HFFc6 (cell line): ENCODE measurements at places on chromosomes 1 and 21. TPM values are rescaled to one million over a fixed set of nuclear protein-coding genes. Genes with fewer than 3 reads are reported as not detected.

Gene AKNAD1
- 0.35 to 0.63 TPM in 2 of 3 replicates, not detected in the other for total RNA-seq

Gene PAQR6
- 0.35 to 0.50 TPM (median 0.48 TPM) in 3 replicates for total RNA-seq

DNA sequence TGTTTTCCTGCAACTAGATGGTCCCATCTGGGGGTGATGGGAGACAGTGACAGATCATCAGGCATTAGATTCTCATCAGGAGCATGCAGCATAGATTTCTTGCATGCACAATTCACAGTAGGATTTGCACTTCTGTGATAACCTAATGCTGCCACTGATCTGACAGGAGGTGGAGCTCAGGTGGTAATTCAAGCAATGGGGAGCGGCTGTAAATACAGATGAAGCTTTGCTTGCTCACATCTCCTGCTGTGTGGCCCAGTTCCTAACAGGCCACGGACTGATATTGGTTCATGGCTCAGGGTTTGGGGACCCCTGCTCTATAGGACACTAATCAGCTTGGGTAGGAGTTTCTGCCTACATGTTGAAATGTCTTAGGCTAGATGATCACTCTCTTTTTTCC, 320.0 kb downstream of the PRDM2 start:
- no peaks in the 10 kb centered on the region for H3K4me1 ChIP-seq
- no peak for DNase-seq
- no peaks in the 10 kb centered on the region for H3K36me3 ChIP-seq
- H3K4me3 ChIP-seq, result no peak overlapping the region
- no peak overlapping the region for H3K27ac ChIP-seq
- no peaks in the 10 kb centered on the region for H3K27me3 ChIP-seq

- no peaks in the 10 kb centered on the region for H3K4me1 ChIP-seq
- no peaks in the 10 kb centered on the region for H3K36me3 ChIP-seq
- DNase-seq, result no peak
- no peak overlapping the region for H3K27ac ChIP-seq
Measured at GRCh38 chr1:62269851-62270495, 49.3 kb downstream of the KANK4 start.

DNA sequence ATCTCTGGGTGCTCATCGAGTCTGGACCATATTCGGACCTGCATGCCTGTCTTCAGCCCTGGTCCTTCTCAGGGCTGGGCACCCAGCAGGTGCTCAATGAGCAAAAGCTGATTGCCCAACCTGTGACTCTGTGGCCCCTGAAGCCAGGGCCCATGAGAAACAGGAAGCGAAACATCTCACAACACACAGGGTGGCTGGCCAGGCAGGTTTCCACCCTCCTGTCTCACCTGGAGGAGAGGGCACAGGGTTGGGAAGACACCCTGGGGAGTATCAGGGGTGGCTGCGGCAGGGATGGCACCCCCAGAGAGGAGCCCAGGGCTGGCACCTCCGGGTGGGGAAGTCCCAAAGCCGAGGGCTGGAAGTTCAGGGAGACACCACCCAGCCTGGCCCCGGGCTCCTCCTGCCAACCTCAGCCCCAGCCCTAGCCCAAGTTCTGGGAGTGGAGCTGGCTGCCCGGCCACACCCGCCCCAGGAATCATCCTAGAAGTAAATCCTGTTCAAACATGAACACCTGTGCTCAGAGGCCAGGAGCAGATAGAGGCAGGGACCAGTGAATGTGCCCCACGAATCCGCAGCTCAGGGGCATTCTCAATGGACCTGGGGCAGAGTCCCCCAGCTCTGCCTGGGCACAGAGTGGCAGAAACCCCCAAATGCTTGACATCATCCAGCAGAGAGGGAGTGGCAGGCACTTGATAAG, 54.6 kb downstream of the RAP1GAP start:
- H3K27ac ChIP-seq, result no peak overlapping the region
- no peak for DNase-seq
- H3K27me3 ChIP-seq, result peaks cover 25% of the 10 kb centered on the region
- no peaks in the 10 kb centered on the region for H3K4me1 ChIP-seq

DNA sequence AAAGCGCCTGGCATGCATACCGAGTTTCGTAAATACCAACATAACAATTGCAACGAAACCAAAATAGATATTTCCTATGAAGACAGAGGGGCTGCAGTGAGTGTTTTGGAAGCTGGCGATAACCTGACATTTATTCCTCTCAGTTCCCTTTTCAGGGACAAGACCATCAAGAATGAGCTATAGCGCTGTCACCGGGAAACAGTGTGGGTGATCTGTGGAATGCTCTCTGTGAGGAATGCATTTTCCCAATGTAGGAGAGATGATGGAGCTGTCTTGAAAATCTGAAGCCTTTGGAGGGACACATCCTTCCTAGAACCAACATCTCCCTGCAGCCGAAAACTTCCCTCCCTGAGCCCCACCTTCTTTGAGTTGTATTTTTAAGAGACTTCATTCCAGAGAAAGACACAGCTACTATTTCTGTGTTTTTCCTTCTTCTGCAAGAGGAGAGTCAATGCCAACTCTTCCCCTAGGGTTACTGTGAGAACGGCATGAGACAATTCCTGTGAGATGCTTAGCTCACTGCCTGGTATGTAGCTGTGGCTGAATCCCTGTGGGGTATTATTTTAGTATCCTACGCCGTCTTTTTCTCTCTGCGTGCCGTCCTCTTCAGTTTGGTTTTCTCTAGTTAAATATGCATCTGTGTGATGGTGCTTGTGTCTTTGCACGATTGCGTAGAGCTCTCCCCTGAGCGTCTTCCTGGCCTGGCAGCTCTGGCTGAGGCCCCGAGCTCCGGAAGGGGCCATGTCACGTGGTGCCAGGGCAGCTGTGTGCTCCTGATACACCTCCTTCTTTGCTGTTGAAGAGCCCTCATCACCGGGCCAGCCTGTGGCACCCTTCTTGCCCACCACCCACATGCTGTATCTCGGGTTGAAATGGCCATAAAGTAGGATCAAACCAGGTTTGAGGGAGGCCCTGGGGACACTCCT, 45.2 kb downstream of the AJAP1 start:
- no peaks in the 10 kb centered on the region; the same call in 1 of the 2 replicates for H3K36me3 ChIP-seq
- H3K27me3 ChIP-seq, result no peaks in the 10 kb centered on the region; the same call in 1 of the 2 replicates
- H3K4me1 ChIP-seq, result no peaks in the 10 kb centered on the region
- DNase-seq, result no peak
- H3K27ac ChIP-seq, result no peak overlapping the region

GRCh38 chr1:181685211-181685610, 201.9 kb downstream of the CACNA1E start:
- H3K4me3 ChIP-seq, result no peak overlapping the region
- no peak overlapping the region for H3K27ac ChIP-seq
- H3K36me3 ChIP-seq, result no peaks in the 10 kb centered on the region
- DNase-seq, result no peak
- no peaks in the 10 kb centered on the region for H3K4me1 ChIP-seq

GRCh38 chr1:117059334-117059677, 820 bp upstream of the TTF2 start:
- DNase-seq, result no peak
- H3K36me3 ChIP-seq, result no peaks in the 10 kb centered on the region
- H3K27me3 ChIP-seq, result no peaks in the 10 kb centered on the region
- H3K27ac ChIP-seq, result no peak overlapping the region
- H3K4me3 ChIP-seq, result no peak overlapping the region

GRCh38 chr1:206824331-206824730, 41.1 kb upstream of the IL20 start:
- H3K27ac ChIP-seq, result peak overlapping the region; percentile 38
- H3K4me3 ChIP-seq, result peak overlapping the region; percentile 7; the same call in 1 of the 2 replicates
- no peaks in the 10 kb centered on the region; the same call in none of the 2 replicates for H3K27me3 ChIP-seq
- H3K4me1 ChIP-seq, result peaks cover 34% of the 10 kb centered on the region

GRCh38 chr1:12507631-12508030, 110.4 kb downstream of the DHRS3 start:
- H3K4me3 ChIP-seq, result no peak overlapping the region
- no peak overlapping the region for H3K27ac ChIP-seq
- peaks cover 4% of the 10 kb centered on the region; the same call in 1 of the 2 replicates for H3K36me3 ChIP-seq
- no peak for DNase-seq
- H3K27me3 ChIP-seq, result peaks cover 2% of the 10 kb centered on the region; the same call in 1 of the 2 replicates

DNA sequence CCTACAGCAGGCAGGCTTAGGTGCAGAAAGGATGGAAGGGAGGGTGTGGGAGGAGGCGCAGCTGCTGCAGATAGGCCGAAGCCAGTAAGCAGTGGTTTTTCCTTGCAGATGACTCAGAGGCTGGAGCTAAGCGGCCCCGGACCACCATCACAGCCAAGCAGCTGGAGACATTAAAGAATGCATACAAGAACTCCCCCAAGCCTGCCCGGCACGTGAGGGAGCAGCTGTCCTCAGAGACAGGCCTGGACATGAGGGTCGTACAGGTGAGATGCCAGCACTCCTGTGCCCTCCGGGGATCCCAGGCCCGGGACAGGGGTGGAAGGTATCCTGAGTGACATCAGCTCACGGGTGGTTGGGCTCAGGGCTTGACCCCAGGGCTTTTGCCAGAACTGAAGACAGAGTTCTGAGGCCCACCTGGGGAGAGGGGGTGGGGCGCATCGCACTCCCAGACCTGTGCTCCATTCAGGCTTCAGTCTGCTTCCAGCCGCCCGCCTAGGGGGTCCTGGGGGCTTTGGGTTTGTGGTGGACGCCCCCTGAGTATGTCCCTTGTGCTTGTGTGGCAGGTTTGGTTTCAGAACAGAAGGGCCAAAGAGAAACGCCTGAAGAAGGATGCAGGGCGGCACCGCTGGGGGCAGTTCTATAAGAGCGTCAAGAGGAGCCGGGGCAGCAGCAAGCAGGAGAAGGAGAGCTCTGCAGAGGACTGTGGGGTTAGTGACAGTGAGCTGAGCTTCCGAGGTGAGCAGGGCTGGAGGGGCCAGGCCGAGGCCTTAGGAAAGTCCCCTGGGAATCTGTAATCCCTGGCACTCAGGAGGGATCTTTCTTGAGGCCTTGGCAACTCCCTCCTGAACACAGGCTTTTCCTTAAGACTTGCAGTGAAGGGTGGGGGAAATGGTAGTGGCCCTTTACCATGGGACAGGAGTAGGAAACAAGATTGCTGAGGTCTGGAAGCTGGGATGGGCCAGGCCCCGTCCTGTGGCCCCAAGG, 41.5 kb downstream of the LHX4 start:
- peak; percentile 18 for DNase-seq
- no peak overlapping the region for H3K27ac ChIP-seq
- H3K4me1 ChIP-seq, result no peaks in the 10 kb centered on the region; the same call in 1 of the 2 replicates
- peaks cover 1% of the 10 kb centered on the region for H3K27me3 ChIP-seq

DNA sequence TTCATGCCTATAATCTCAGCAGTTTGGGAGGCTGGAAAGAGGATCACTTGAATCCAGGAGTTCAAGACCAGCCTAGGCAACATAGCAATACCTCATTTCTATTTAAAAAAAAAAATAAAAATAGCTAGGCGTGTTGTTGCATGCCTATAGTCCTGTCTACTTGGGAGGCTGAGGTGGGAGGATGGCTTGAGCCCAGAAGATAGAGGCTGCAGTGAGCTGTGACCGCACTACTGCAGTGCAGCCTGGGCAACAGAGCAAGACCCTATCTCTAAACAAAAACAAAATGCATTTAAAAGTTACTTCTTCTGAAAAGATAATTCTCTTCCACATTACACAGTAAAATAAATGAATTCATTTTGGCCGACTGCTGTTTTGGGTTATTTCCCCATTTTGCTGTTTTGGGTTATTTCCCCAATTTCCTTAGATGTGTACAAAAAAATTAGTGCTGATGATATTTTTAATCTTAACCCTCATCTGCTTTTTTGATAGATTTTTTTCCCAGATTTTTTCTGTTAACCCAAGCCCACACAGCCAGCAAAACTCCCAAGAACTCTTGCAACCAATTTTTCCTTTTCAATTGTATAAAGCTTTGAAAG, 23.0 kb upstream of the SAMSN1 start:
- no peak for DNase-seq
- no peak overlapping the region for H3K4me3 ChIP-seq
- no peak overlapping the region for H3K27ac ChIP-seq
- H3K27me3 ChIP-seq, result no peaks in the 10 kb centered on the region; the same call in 1 of the 2 replicates

GRCh38 chr1:215458562-215458961, 108.5 kb upstream of the KCTD3 start:
- peaks cover 6% of the 10 kb centered on the region; the same call in 1 of the 2 replicates for H3K27me3 ChIP-seq
- H3K36me3 ChIP-seq, result no peaks in the 10 kb centered on the region
- no peak overlapping the region for H3K4me3 ChIP-seq
- no peak overlapping the region for H3K27ac ChIP-seq
- no peak for DNase-seq

DNA sequence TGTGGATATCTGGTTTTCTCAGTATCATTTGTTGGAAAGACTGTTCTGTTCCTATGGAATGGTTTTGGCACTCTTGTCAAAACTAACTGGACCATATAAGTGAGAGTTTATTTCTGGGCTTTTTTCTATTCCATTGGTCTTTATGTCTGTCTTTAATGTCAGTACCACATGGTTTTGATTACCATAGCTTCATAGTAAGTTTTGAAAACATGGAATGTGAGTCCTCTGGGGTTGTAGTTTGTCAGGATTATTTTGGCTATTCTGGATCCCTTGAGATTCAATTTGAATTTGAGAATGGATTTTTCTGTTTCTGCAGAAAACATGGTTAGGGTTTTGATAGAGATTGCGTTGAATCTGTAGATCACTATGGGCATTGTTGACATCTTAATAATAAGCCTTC, 107.9 kb downstream of the ZFYVE9 start:
- no peaks in the 10 kb centered on the region for H3K4me1 ChIP-seq

GRCh38 chr1:77316006-77316405, 34.2 kb downstream of the AK5 start:
- H3K36me3 ChIP-seq, result peaks cover 49% of the 10 kb centered on the region
- peaks cover 74% of the 10 kb centered on the region for H3K4me1 ChIP-seq
- H3K27ac ChIP-seq, result peak overlapping the region; percentile 85
- peak; percentile 52 for DNase-seq
- H3K27me3 ChIP-seq, result no peaks in the 10 kb centered on the region
